Gastrocnemius medialis (tissue), 4 donors: ENCODE measurements at places on chromosomes 5 and 9.

GRCh38 chr5:75716715-75717081 is 539 bp downstream of the POC5 start:
- no peak for DNase-seq

- no peak for DNase-seq
These were observed 111.2 kb upstream of the FAM174A start for GRCh38 chr5:100424017-100424416.

DNA sequence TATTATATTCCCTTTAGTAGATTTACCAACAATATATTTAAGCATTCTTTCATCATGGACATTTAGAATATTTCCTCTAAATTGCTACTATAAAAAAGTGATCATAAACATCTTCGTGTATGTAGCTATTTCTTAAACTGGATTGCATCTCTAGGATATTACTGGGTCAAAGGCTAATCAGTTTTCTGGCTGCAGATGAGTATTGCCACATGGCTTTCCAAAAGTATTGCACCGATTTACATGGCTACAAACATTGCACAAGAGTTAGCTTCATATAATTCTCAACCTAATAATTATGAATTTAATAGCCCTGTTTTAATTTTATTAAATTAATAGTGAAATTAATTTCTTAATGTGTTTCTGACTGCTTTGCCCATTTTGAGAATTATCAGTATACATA is 183.4 kb downstream of the DMRT2 start:
- DNase-seq: no peak

GRCh38 chr9:71368157-71368556 is 246.7 kb upstream of the TRPM3 start:
- DNase-seq: no peak

DNA sequence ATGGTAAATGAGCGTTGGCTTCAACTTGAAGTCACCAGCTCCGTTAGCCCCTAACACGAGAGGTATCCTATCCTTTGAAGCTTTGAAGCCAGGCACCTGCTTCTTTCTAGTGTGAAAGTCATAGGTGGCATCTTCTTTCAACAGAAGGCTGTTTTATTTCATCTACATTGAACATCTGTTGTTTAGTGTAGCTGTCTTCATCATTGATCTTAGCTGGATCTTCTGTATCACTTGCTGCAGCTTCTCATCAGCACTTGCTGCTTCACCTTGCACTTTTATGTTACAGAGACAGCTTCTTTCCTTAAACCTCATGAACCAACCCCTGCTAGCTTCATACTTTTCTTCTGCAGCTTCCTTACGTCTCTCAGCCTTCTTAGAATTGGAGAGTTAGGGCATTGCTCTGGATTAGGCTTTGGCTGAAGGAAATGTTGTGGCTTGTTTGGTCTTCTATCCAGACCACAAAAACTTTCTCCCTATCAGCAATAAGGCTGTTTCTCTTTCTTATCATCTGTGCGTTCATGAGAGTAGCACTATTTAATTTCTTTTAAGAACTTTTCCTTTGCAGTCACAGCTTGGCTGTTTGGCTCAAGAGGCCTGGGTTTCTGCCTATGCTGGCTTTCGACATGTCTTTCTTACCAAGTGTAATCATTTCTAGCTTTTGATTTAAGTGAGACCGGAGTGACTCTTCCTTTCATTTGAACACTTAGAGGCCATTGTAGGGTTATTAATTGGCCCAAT is 47.2 kb downstream of the PCSK5 start:
- no peak for DNase-seq

GRCh38 chr5:151820271-151820670 is 48.5 kb downstream of the G3BP1 start:
- no peak for DNase-seq

GRCh38 chr5:83281176-83281575 is 190.4 kb upstream of the VCAN start:
- no peak for DNase-seq

- no peak for DNase-seq
These were observed 81.7 kb upstream of the LMX1B start for GRCh38 chr9:126532019-126532462.

- no peak for DNase-seq
These were observed 163.0 kb upstream of the PUM3 start for GRCh38 chr9:3006851-3007250.

- DNase-seq: peak; percentile 56
These were observed 739 bp downstream of the PPP2CA start for GRCh38 chr5:134224888-134225779.

GRCh38 chr5:3852161-3852916 is 256.7 kb downstream of the IRX1 start:
- no peak for DNase-seq

GRCh38 chr9:9730174-9730573 is 882.6 kb downstream of the PTPRD start:
- DNase-seq: no peak

DNA sequence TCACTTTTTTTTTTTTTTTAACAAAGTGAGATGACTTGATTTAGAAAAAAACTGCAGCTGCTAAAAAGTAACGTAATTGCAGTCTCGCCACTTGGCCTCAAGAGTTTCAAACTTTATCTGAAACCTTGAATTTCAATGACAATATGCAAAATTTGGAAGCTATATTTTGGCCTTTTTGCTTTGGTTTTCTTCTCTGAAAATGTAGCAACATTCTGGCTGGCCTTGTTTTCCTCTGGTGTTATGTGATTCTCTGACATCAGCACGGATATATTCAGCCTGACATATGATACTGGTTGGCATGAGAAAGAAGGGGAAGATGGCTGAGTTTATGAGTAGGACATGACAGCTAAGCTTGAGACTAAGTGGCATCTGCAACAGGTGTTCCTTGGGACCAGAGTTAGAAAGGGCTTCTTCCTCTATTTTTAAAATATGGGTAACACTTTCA is 136.5 kb downstream of the MEF2C start:
- peak; percentile 47 for DNase-seq

- peak; percentile 14 for DNase-seq
These were observed 26.5 kb downstream of the AQP7 start for GRCh38 chr9:33375841-33376321.

GRCh38 chr5:159330131-159330800 is at the start of gene IL12B:
Gene IL12B (minus strand): TSS chr5:159330487. CDS start chr5:159326782, 3,705 bp downstream.
- DNase-seq: no peak

- DNase-seq: no peak
These were observed 71.5 kb downstream of the MRPS27 start for GRCh38 chr5:72248410-72248981.

- no peak for DNase-seq
These were observed 17.9 kb downstream of the SRFBP1 start for GRCh38 chr5:121979691-121980090.

GRCh38 chr5:145203193-145203592 is 631.9 kb downstream of the PRELID2 start:
- no peak for DNase-seq

DNA sequence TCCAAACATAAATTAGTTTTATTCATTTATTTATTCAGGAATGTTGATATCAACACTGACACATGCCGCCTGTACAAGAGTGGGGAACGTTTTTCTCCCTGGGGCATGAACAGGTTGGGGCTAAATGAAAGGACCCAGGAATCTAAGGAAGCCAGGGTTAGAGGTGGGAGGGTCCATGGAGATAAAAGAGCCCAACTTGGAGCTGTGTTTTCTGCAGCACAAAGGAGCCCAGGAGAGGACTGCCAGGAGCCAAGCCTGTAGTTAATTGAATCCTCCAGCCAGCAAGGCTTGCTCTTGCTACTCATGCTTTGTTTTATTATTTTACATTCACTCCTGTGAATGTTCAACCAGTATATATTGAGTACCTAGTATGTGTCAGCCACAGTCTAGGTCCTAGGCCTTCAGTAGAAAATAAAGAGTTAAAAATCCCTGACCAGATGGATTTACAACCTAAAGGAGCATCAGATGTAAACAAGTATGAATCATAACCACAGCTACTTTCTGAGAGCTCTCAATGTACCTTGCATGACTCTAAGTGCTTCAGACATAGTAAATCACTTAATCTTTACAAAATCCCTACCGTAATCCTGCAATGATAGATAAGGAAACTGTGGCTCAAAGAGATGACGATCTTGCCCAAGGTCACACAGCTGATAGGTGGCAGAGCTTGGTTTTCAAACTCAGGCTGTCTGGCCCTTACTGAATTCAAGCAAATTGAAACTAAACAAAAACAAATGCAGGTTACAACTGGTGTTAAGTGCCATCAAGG is 69.8 kb downstream of the ASTN2 start:
- no peak for DNase-seq

DNA sequence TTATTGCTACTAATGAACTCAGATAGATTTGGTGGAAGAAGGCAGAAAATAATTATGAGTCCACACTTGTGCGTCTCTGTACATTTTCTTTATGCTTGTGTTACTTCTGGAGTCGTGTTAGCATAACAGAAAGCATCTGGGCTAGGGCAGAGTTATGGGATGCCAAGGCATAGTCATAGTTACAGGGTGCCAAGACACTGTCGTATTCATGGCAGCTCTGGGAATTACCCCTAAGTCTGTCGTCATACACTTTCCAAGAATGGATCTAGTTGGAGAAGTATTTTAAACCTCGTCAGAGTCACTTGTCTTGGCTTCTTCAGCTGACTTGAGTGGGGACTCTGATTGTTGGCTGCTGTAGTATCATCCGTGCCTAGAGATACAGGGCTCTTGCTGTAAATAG is 27.7 kb downstream of the CAMK4 start:
- DNase-seq: no peak

DNA sequence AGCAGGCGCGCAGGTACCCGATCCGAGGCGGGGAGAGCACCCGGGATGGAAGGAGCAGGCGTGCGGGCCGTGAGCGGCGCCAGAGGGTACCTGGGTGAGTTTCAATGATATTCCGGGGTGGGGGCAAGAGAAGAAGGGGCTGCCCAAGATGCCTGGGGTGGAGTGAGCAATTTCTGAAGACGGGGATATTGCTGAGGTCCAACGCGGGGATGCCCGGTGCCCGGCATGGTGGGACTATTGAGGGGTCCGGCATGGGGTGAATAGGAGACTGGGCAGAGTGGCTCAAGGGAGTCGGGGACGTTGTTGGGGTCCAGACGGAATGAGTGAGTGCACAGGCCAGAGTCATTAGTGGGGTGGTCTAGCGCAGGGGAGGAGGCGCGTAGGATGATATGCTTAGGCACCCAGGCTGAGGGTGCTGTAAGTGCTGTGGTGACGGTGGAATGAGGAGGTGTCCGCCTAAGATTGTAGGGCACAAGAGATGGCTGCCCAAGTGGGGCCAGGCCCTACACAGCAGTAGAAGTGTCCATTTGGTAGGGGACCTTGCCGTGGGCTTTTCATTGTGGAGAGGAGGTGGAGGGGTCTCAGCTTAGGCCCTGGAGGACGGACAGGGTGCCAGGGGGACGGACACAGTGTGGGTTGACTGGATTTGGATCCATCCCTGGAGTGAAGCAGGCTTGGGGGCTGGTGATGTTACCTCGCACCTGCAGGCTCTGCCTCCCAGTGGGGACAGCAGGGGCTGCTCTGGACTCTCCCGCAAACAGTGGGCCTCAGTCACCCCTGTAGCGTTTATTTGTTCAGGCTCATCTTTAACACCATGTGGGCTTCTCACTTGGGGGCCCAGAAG is 719 bp downstream of the MIGA2 start:
- DNase-seq: no peak

GRCh38 chr5:177547736-177548135 is 6.6 kb downstream of the FAM193B start:
- DNase-seq: no peak

GRCh38 chr9:95644377-95644776 is 127.6 kb upstream of the PTCH1 start:
- DNase-seq: no peak

GRCh38 chr9:129078691-129079503 is 2.0 kb upstream of the DOLPP1 start:
- no peak for DNase-seq

DNA sequence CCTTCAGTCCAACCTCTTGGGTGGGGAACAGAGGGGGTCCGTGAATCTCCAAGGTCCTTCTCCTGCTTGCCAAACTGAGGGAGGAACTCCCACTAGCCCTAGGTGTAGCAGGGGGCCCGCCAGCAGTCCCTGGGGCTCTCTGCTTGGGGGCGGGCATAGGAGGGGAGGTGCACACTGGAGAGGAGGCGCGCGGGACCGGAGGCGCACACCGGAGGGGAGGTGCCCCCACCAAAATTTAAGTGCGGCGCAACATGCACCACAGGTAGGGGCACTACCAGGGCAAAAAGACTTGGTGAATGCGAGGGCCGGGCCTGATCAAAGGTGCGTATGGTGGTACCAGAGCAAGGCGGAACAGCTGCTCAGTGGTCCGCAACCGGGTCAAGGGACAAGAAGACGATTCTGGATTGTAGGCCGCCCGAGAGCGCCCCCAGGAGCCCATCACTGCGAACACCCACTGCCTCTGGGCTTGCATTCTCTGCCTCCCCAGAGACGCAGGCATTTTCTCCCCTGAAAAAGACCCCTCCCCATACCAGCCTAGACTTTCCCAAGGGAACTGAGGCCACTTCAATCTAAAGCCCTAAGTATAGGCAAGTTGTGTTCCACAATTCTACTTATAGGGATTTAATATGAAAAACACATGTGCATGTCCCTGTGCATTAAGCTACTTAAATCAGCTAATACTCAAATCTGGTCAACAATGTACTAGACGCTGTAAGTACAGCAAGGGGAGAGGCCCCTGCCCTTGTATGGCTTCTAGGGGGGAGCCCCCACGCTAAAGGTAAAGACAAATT is 50.6 kb downstream of the TGFBI start:
- no peak for DNase-seq

GRCh38 chr5:39638813-39639212 is 214.0 kb upstream of the DAB2 start:
- no peak for DNase-seq

GRCh38 chr5:152595405-152595804 is 190.3 kb upstream of the NMUR2 start:
- DNase-seq: no peak

DNA sequence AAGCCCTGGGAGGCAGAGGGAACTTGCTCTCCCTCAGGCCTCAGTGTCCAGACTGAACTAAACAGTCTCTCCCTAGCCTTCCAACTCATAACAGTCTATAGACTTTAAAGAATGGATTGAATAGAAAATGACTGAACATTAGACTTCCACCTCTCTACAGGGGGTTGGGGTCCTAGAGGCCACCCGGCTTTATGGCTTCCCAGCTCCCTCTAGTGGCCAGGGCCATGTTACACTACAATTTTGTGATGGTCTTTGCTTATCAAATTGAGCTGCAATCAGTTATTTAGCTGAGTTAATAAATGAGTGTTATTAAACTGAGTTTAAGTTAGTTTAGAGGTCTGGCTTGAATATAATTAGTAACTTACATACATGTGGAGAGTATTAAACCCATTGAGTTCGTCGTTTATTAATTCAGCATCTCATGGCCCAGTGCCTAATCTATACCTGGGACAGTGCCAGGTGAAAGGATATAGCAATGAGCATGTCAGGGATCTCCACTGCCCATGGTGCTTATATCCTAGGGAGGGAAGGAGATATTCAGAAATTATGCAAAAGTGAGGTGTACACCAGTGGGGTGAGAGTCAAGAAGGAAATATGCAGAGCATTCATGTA is 105.2 kb downstream of the SH3TC2 start:
- DNase-seq: no peak
